HS-5 (cell line): ENCODE measurements at places on chromosomes 5 and 9.

- no peak for DNase-seq
Measured at GRCh38 chr5:171435908-171436307, 16.5 kb downstream of the FGF18 start.

DNA sequence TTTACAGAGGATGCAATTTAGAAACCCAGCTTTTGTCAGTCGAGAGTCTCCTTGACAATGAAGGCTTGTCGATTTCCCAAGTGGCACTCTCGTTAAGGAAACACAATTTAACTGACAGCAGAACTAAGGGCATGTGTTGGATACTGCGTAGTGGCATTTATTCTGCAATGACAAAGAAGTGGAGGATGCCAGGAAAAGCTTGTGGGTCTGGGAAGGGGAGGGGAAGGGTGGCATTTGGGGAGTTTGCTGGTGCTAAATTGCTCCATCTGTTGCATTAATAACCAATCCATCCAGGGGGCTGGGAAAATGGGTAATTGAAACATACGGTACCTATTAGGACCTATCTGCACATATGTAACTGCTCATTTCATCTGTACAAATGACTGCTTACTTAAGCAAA lies 190.6 kb downstream of the NSG2 start:
- DNase-seq: no peak

GRCh38 chr9:101479338-101480030 lies 43.9 kb upstream of the ALDOB start:
- DNase-seq: no peak

- no peak for DNase-seq
Measured at GRCh38 chr5:86665984-86666760, 48.4 kb downstream of the COX7C start.

GRCh38 chr5:91730026-91730425 lies 346.9 kb upstream of the ARRDC3 start:
- DNase-seq: no peak

GRCh38 chr5:144083185-144083584 lies 87.3 kb downstream of the YIPF5 start:
- DNase-seq: no peak

DNA sequence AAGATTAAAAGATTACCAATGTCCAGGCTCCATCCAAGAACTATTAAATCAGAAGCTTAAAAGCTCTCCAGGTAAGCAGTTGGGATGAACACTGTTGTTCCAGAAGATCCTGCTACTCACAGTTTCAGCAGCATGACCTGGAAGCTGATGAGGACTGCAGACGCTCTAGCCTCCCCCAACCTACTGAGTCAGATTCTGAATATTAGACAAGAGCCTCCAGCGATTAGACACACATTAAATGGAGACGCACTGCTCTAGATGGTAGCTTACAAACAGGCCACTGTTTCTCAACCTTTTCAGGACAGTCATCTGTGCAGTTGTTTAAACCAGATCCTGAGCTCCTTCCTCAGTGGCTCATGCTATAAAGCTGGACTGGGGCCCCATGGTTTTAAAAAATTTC lies 54.3 kb downstream of the MTMR12 start:
- DNase-seq: no peak

DNA sequence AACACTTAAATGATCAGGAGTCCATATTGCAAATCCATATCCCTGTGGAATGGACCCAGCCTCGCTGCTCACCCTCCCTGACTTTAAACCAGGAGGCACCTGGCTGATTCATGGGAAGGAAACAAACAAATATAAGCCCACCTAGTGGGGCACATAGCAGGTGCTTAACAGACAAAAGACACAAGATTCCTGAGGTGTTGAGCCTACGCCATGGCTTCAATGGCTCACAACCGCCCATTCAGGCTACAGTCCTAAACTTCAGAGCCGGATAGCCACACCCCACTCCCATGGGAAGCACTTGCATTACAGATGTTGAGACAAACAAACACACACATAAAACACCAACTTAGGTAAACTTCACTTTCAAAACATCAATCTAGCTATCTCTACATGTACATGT lies 359.9 kb downstream of the ICE1 start:
- no peak for DNase-seq

DNA sequence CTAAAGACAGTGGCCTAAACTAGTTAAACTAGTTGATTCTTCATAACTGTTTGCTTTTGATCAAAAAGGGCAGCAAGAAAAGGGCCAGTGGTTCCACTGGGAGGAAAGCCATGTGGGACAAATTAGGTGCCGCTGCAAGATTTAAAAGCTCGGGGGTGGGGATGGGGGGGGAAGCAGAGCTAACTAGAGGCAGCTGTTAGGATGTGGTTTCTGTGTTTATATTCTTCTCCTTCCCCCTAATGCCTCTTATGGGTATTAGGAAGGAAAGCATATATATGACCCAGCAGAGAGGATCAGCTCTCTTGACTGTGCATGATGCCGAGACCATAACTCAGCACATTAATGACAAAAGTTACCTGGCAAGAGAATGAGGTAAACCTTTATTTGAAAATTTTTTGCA lies 65.7 kb downstream of the EFNA5 start:
- DNase-seq: no peak

DNA sequence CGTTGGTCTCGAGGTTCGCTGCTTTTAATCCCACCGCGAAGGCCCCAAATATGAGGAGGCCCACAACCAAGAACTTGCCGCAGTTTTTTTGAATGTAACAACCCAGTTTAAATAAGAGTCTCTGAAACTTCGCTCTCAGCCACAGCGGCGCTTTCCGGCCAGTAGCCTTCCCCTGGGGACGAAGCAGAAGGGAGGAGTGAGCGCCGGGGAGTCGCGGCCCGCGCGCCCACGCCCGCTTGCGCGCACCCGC lies 10.4 kb downstream of the PTCH1 start:
- no peak for DNase-seq

- no peak for DNase-seq
Measured at GRCh38 chr9:5592231-5592630, 36.7 kb upstream of the RIC1 start.

- DNase-seq: no peak
Measured at GRCh38 chr9:126788046-126788445, 16.8 kb upstream of the ZBTB43 start.

DNA sequence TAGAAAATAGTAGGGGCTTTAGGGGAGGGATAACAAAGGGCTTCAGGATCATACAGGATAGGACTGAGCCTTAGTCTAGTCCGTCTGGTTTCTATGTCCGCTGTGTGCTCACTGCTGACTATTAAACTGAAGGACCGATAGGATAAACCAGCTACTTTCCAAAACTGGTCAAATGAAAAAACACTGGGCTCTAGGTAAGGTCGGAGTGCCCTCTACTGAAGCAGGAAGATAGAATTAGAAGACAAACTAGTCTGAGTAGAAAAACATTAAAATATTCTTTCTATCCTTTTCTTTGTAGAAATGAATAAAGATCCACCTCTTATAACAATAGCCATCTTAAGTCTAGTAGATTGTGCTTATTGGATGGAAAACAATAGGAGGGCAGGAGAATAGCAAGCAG lies 133.6 kb downstream of the CEMIP2 start:
- DNase-seq: no peak

GRCh38 chr5:36491856-36492255 lies 114.5 kb upstream of the SLC1A3 start:
- DNase-seq: no peak

DNA sequence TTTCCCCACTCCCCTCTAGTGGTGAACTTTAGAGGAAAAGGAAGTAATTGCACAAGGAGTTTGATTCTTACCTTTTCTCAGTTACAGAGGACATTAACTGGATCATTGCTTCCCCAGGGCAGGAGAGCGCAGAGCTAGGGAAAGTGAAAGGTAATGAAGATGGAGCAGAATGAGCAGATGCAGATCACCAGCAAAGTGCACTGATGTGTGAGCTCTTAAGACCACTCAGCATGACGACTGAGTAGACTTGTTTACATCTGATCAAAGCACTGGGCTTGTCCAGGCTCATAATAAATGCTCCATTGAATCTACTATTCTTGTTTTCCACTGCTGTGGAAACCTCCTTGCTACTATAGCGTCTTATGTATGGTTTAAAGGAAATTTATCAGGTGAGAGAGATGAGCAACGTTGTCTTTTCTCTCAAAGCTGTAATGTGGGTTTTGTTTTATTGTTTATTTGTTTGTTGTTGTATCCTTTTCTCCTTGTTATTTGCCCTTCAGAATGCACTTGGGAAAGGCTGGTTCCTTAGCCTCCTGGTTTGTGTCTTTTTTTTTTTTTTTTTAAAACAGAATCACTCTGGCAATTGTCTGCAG lies 25.3 kb downstream of the SLC22A5 start:
- DNase-seq: no peak

GRCh38 chr9:99592834-99593574 lies 228.7 kb upstream of the NR4A3 start:
- DNase-seq: no peak

GRCh38 chr5:28543473-28544098 lies 1505.2 kb upstream of the CDH9 start:
- DNase-seq: no peak

DNA sequence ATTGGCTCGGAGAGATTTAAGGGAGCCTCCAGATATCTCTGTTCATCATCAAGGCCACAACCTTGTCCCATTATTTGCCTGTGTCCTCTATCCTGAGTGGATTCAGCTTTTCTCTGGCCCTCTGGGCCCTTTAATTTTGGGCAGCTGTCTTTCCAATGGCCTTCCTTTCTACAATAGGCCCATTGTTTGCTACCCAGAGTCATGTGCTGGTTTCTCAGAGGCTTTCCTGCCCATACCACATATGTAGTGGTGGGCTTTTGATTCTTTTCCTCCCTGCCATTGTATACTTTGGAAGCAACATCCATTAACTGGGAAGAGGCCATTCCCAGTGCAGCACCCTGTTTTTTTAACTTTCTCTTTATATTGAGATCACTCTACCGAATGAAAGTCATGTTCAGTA lies 233.9 kb upstream of the SGCD start:
- no peak for DNase-seq

GRCh38 chr9:72226146-72226812 lies 77.0 kb downstream of the GDA start:
- no peak for DNase-seq

- no peak for DNase-seq
Measured at GRCh38 chr9:125635888-125636287, 71.1 kb downstream of the MAPKAP1 start.

DNA sequence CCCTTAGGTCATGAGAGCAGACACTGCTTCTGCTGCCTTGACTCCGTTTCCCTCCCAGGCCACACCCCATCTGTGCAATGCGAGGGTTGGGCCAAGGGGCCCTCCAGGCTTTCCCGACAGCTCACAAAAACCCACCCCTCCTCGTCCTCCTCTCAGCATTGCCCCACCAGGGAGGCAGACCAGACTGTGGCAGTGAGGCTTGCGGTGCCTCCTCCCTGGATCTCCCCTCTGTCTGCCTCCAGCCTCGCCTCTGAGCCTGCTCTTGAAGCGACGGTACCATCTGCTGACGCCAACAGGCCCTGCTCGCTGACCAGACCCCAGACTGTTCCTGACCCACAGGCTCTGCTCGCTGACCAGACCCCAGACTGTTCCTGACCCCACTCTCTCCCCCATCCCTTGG lies 99.2 kb upstream of the CACNA1B start:
- no peak for DNase-seq

DNA sequence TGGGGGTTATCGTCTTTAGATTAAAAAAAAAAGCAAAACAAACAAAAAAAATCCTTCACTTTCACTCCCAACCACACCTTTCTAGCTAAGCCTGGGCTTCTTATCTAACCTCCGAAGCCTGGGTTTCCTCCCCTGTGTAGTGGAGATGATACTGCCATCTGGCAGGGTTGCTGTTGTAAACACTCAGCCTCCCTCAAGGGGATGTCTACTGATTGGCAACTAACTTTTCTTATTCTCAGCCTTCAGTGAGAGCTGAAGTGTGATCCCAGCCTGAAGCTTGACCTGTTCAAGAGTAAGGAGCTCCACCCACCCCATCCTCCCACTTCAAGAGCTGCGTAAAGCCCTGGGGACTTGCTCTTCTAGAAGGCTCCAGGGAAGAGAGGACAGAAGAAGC lies 21.5 kb upstream of the WWC1 start:
- no peak for DNase-seq

GRCh38 chr9:108386859-108387384 lies 468.9 kb downstream of the ACTL7B start:
- DNase-seq: peak; percentile 66

DNA sequence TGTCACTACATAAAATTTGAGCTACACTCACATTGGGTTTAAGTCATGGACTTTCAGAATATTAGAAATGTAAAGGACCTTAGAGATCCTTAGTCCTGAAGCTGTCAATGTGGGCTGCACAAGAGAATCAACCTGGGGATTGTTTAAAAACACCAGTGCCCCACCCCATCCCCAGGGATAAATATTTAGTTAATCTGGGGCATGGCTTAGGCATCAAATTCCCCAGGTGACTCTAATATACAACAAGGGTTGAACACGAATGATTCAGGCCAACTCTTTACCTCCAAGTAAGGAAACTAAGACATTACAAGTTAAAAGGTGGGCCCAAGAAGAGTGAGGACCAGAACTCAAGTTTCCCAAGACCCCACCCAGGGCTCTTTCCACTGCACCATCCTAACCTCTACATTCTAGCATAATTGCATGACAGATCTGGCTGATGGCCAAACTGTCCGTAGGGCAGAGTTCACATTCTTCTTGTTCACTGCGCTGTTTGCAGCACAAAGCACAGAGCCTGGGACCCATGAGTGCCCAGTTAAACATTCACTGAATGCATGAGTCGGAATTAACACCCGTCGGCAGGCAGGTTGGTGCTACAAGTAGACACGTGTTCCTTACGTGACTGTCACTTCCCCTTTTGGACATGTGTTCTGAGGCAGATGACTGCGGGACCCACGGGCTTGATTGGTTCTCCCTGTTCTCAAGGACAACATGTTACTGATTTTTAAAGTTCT lies 25.2 kb downstream of the CYFIP2 start:
- no peak for DNase-seq

DNA sequence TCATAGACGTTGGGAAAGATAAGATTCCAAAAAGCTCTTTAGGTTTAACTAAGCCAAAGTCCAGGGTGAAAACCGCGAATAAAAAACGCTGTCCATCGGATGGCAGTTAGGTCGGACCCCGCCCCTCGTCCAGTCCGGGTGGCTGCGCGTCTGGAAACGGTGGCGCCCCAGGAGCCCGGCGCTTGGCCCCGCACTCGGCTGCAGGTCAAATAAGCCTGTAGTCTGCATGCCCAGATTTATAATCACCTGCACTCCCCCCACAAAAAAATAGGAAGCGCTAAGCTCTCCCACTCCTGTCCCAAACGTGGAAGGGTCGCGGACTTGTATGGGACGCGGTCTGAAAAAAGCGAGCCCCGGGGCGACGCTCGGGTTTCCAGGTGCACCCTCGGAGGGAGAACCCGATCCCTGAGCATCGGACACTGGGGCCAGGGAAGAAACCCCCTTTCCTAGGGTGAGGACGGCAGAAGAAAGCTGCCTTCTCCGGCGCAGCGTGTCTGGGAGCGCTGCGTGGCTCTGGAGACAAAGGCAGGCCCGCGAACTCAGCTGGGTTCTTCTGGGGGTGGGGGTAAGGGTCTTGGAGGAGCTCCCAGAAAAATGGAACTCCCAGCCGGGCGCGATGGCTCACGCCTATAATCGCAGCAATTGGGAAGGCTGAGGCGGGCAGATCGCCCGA lies 923 bp upstream of the ZBTB5 start:
- DNase-seq: no peak
